ENCODE measurements at places on chromosomes 2 and 18. TPM values are rescaled to one million over a fixed set of nuclear protein-coding genes. Genes with fewer than 3 reads are reported as not detected.

DNA sequence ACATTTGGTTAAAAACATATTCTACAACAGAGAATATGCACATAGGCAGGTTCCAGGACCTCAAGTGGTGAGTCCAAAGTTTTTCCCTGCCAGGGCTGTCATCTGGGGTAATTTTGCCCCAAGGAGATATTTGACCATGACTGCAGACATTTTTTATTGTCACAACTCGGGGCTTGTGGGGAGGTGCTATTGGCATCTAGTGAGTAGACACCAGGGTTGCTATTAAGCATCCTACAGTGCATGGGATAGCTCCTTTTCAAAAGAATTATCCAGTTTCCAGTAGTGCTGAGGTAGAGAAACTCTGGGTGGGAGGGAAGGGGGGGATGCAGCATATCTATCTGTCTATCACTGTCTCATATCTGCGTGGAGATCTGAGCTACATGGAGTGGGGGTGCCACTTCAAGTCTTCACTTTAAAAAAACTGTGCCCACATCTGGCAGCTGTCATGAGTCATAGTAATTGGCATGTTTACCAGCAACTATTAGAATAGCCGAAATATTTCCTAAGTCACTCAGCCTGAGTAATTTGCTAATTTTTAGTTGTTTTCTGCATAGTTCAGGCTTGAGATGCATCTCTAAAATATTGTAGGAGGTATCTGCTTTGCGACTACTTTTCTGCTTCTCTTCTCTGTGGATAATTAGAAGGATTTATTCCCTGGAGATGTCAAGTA lies 254.0 kb upstream of the RBMS1 start:
- DNase-seq: peak; percentile 90

DNA sequence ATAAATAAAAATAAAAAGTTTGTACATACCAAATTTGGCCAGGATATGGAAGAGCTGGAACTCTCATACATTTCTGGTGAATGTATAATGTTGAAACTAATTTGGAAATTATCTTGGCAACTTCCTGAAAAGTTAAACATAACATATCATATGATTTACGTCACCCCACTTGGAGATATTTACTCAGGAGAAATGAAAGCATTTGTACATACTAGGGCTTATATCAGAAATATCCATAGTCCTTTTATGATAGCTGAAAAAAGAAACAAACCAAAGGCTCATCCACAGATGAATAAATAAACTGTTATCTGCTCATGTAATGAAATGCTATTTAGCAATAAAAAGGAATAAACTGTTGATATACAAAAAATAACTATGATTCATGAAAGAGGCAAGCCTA lies 318.2 kb upstream of the NRXN1 start:
- DNase-seq: no peak

DNA sequence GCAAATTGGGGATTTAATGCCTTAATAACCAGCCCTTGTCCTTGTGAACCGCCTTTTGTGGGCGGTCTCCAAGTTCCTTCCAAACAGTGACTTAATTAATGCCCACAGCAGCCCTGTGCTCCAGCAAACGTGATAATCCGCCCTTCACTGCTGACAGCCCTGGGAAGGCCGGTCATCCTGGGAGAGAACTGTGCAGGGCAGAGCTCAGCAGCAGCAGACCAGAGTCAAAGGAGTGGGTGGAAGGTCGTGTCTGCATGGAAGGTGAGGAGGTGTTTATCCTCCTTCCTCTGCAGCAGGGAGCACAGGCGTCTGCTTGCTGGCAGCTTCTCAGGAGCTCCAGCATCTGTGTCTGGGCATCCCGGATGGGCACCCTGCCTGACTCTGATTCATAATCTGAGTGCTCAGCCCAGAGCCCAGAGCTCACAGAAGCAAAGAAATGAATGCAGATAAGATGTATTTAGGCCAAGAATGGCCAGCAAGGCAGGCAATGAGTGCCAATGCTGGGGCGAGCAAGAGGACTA lies 270.0 kb upstream of the PXDN start:
- DNase-seq: peak; percentile 46

BMP10 gene
- total RNA-seq: not detected

MATN3 gene
- 0.25 TPM for total RNA-seq
